Stimulated activated CD4-positive, alpha-beta T cell treated with anti-CD3 and anti-CD28 coated beads, Interleukin-2, amount 100 ng/mL, for 4 hours (primary cell): ENCODE measurements at places on chromosomes 12 and 14.

DNA sequence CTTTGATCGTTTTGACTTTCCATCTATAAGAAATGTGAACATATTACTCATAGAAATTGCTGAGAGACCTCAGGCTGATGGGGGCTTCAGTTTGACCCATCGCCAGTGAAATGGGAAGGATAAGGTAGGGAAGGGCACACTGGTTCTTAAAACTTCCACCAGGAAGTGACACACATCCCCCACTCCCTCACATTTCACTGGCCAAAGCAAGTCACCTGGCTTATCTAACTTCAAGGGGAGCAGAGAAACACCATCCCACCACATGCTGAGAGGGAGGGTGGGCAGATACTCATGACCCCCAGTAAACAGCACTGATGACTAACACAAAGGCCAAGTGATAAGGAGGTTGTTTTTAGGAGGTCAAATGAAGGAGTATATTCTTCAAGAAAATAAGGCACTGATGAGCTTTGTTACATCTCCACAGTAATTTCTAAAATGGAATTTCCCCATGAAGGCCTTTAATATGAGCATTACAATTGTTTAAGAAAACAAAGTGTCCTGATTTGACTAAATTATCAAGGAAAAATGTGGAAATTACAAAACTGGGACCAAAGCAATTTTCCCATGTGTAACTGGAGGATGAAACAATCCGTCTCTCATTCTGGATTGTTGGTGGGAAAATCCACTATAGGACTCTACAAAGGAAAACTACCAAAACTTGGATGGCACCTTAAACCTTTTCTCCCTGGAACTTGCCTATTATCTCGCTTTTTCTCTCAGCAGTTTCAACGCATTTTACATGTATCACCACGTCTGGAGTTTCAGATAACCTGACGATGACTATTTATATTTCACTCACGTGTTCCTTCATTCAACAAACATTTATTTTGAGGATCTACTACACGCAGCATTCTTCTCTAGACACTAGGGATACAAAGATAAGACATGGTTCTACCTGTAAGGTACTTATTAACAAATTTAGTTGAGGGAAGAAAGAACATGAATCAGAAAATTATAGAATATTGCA lies 91.8 kb upstream of the EEA1 start:
- no peak for DNase-seq

DNA sequence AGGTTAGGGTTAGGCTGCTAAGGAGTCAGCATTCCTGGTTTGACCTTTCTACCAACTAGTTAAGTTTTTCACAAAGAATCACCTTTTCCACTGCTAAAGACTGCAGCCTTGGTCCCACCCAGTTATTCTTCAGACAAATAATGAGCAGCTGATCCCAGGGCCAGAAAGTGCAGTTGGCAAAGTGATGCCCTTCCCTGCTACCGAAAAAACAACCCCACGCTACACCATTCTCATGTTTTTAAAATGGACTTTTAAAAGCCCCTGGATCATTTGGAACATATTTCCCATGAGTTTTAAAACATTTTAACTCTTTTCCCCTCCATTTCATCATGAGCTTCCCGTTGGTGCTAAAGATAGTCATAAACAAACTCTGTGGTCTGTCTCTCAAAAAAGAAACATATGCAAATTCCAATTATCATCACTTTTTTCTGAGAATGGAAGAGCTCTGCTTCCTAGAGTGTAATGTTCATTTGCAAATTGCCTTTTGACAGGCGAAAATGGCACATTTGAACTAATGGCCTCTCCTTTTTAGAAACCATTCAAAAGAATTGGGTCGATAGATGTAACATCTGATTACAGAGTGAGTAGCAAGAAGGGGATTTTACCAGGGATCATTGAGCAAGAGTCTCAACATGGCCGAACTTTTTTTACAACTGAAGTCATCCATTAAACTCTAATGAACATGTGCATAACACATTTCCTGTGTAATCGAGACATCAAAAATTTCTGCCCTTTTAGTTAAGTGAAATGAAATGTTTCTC lies 129.3 kb upstream of the RAP1B start:
- no peak for DNase-seq

DNA sequence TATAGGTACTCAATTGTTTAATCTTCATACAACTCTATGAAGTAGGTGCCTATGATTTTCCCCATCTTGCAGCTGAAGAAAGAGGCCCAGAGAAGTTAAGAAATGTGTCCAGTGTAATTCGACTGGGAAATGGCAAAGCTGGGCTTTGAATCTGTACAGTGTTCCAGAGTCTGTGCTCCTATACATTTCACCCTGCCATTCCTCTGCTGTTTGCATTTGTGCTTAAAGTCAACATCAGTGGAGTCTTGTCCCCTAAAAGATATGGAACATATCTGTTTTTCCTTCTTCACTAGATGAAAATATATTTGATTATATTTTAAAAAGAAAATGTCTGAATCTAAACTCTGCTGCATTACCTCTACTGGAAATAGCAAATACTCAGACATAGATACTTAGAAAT lies 88.6 kb downstream of the SEC23A start:
- no peak for DNase-seq

GRCh38 chr12:87160848-87161601 lies 868.2 kb downstream of the C12orf50 start:
- no peak for DNase-seq

GRCh38 chr14:57293866-57294837 lies 25.4 kb downstream of the AP5M1 start:
- DNase-seq, result no peak

- DNase-seq, result no peak
Measured at GRCh38 chr12:51013441-51013840, 12.7 kb downstream of the SLC11A2 start.

GRCh38 chr12:27968972-27969623 lies 3.4 kb downstream of the PTHLH start:
- DNase-seq, result no peak

- DNase-seq, result no peak
Measured at GRCh38 chr12:119803381-119803791, 73.7 kb downstream of the CIT start.

DNA sequence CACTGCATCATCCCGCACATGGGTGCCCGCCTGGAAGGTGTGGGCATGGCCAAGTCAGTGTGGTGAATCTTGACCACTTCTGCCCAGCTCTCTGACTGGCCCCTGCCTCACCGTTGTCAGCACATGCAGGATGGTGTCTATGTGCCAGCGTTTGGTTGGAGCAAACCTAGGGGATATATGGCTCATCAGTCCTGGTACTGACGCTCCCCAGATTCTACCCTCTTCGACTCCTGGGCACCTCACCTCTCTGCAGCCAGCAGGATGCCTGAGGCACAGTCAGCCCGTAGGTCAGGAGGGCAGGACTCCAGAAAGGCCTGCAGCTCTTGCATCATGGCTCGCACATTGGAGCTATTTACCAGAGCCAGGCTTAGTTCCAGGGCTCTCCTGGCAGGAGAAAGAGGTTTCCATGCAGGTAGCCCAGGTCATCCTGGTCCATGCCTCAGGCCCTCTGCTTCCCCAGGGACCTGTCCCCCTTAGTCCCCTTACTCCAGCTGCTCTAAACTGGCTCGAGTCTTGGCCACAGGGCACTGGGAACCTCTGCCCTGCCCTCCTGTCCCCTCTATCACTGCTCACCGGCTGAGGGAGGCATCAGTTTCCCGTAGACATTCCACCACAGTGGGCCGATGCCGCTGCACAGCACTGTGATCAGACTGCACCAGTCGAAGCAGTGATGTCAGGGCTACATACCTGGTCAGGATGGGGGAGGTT lies 4.0 kb downstream of the AP1G2 start:
- no peak for DNase-seq
